Peyer's patch (tissue), 4 donors: ENCODE measurements at places on chromosomes 16 and 17.

GRCh38 chr17:68089881-68090280 lies 54.3 kb downstream of the KPNA2 start:
- no peaks in the 10 kb centered on the region for H3K36me3 ChIP-seq
- H3K4me1 ChIP-seq: no peaks in the 10 kb centered on the region
- H3K27me3 ChIP-seq: no peaks in the 10 kb centered on the region

GRCh38 chr16:50368410-50369132 lies at the start of gene BRD7:
TSS of gene BRD7 (minus strand) at chr16:50368988. CDS start at chr16:50368774, 214 bp downstream.
- DNase-seq: peak; percentile 71
- no peaks in the 10 kb centered on the region for H3K27me3 ChIP-seq
- peaks cover 3% of the 10 kb centered on the region for H3K4me1 ChIP-seq
- peak within 1 kb of the TSS; percentile 76 for H3K27ac ChIP-seq

GRCh38 chr17:38798614-38799500 lies 499 bp downstream of the PIP4K2B start:
- DNase-seq: peak; percentile 65
- peaks cover 6% of the 10 kb centered on the region for H3K4me1 ChIP-seq
- H3K27me3 ChIP-seq: no peaks in the 10 kb centered on the region

DNA sequence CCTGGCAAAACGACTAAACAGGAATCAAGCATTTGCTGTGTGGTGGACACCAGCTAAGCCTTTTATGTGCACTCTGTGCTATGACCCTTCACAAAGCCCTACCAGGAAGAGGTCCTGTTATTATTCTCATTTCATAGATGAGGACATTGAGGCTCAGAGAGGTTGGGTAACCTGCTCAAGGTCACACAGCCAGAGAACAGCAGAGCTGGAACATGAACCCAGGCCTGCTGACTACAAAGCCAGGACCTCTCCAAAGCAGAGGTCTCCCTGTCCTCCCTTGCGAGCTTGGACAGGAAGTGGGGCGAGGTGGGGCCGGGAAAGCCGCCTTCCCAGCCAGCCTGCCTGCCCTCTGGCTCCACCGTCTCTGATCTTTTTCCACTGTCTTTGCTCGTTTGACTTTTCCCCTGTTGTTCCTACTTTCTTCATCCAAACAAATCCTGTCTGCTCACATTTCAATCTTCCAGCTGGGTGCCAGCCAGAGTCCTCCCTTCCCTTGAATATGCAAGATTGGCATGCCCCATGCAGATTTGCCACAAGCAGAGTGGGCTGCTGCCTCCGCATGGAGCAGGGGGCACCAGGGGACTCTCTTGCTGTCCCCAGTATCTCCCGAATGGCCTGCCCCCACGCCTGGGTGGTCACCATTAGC lies 23.7 kb upstream of the RPTOR start:
- H3K36me3 ChIP-seq: no peaks in the 10 kb centered on the region
- no peak for DNase-seq
- H3K4me1 ChIP-seq: no peaks in the 10 kb centered on the region
- no peak overlapping the region for H3K4me3 ChIP-seq

GRCh38 chr17:20779521-20779920 lies 200.0 kb downstream of the CDRT15L2 start:
- no peaks in the 10 kb centered on the region for H3K27me3 ChIP-seq
- no peak for DNase-seq
- H3K4me1 ChIP-seq: no peaks in the 10 kb centered on the region
- H3K27ac ChIP-seq: no peak overlapping the region

DNA sequence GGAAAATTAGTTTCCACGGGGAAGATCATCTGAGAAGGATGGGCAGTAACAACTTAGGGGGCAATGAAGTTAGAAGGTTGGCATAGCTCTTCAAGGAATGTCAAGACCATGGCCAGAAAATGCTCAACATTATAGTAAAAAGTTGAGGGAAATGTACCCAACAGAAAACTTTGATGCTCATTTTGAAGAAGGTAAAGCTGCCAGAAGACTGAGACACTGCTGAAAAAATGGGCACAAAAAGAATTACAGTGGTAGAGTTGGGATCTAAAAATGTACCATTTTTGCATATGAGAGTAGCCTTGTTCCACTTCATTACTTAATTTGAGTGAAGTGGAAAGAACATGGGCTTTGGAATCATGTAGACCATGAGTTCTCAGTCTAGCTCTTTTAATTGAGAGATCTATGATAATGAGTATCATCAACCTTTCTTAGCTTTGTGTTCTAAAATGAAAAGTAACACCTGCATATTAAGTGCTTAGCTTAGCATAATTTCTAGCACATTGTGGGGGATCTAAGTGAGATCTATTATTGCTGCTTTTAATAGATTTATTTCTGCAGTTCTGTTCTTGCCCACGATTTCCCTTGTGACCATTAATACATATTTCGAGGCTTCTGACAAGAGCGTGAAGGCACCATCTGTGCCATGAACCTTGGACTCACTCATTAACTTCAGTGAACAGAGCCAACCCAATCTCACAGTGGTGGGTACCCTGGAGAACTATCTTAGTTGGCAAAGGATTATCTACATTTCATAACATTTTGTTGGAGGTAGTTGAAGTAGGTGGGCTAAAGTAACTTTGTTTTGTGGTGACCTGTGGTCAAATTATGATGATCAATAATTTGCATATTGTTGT lies 3.0 kb downstream of the NACA2 start:
- DNase-seq: no peak
- H3K4me3 ChIP-seq: no peak overlapping the region
- no peaks in the 10 kb centered on the region for H3K4me1 ChIP-seq
- H3K27me3 ChIP-seq: no peaks in the 10 kb centered on the region

GRCh38 chr16:5482256-5482655 lies 384.7 kb upstream of the EEF2KMT start:
- no peak for DNase-seq
- no peak overlapping the region for H3K4me3 ChIP-seq
- H3K36me3 ChIP-seq: no peaks in the 10 kb centered on the region
- no peaks in the 10 kb centered on the region for H3K27me3 ChIP-seq

- no peak overlapping the region for H3K4me3 ChIP-seq
- H3K36me3 ChIP-seq: no peaks in the 10 kb centered on the region
- DNase-seq: no peak
- no peaks in the 10 kb centered on the region for H3K4me1 ChIP-seq
These were observed 143.7 kb downstream of the ZNF18 start for GRCh38 chr17:11853321-11854151.

DNA sequence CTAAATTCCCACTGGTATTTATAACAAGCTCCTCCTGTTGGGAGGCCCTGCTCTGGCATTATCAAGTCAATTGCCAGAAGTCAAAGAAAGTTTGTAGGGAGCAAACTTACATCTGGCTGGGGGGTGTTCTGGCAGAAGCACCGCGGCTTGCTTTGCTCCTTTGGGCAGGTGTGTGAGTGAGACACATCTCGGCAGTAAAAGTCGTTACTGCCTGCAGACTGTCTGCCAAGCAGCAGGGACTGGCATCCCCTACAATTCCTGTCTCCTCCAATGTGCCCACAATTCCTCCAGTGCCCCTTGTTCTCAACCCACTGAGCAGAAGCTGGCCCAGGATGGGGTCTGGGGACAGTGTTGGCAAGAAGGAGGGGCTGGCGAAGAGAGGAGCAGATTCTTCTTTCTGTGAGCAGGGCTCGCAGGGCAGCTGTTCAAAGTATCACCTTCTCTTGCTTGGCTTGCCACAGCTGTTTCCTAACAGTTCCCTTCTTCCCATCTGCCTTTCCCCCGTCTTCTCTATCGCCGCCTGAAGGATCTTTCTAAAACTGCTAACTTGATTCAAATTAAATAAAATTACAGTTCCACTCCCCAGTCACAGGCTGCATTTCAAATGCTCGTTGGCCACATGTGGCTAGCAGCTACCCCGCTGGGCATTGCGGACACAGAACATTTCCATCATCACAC lies 30.2 kb downstream of the SPACA3 start:
- no peaks in the 10 kb centered on the region for H3K4me1 ChIP-seq
- no peak for DNase-seq
- no peaks in the 10 kb centered on the region for H3K36me3 ChIP-seq

GRCh38 chr17:58611331-58611730 lies 80.5 kb downstream of the TEX14 start:
- no peak overlapping the region for H3K4me3 ChIP-seq
- no peaks in the 10 kb centered on the region for H3K27me3 ChIP-seq
- H3K4me1 ChIP-seq: no peaks in the 10 kb centered on the region
- DNase-seq: no peak
- no peaks in the 10 kb centered on the region for H3K36me3 ChIP-seq

DNA sequence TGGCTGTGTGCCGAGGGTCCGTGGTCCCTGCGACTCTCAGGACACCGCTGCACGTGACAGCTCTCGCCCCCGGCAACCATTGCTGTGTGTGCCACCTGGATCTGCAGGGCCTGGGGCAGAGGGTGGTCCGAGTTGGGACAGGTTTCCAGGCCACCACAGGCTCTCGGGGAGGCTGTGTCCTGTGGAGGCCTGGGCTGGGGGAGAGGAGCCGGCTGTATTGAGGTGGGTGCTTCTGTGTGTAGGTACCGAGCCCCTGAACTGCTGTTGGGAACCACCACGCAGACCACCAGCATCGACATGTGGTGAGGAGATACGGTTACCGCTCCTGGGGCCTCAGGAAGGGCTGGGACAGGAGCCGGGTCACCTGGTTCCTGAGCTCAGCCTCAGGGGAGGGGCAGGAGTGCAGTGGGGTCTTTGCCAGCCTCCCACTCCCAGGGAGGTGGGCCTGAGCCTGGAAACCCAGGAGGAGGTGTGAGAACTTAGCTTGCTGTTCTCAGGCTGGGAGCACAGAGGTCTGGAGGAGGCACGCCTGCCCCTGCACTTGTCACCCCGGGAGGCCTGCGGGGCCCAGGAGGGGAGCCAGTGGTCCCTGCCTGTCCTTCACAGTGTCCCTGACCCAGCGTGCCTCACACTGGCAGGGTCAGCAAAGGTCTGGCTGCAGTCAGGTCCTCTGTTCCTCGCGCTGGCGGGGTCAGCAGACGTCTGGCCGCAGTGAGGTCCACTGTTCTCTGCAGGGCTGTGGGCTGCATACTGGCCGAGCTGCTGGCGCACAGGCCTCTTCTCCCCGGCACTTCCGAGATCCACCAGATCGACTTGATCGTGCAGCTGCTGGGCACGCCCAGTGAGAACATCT lies 7.3 kb downstream of the SPATA2L start:
- no peak for DNase-seq
- peaks cover 3% of the 10 kb centered on the region for H3K36me3 ChIP-seq
- peaks cover 15% of the 10 kb centered on the region for H3K4me1 ChIP-seq
- no peak overlapping the region for H3K27ac ChIP-seq
- no peak overlapping the region for H3K4me3 ChIP-seq

DNA sequence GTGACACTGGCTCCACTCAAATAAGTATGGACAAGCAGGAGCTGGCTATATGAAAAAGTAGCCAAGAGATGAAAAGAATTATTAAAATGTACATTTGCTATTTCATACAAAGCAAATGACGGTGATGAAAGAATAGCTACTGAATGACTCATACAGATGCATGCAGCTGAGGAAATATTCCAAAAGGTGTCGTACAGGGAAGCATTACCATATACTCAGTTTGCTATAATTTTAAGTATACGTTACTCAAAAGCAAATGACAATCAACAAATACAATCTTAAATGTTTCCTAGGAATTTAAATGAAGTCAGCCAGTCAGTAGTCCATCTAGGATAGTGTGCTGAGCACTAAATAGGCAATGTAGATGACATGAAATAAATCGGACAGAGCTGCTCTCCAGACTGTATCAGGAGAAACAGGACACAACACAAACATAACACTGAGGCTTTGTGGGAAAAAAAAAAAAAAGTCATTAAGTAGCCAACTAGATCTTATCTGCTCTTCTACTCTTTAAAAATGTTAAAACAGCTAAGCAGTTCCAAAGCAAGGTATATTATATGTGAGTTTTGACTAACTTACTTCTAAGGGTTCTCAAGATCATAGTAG lies 65.0 kb downstream of the NCOR1 start:
- no peak for DNase-seq
- no peak overlapping the region for H3K4me3 ChIP-seq
- H3K27ac ChIP-seq: no peak overlapping the region
- H3K36me3 ChIP-seq: no peaks in the 10 kb centered on the region

- DNase-seq: no peak
- no peak overlapping the region for H3K4me3 ChIP-seq
- H3K27me3 ChIP-seq: no peaks in the 10 kb centered on the region
- H3K4me1 ChIP-seq: no peaks in the 10 kb centered on the region
These were observed 57.7 kb downstream of the HSD17B2 start for GRCh38 chr16:82092711-82093110.

GRCh38 chr17:7322520-7323194 lies 6.5 kb downstream of the NEURL4 start:
- no peak for DNase-seq
- peaks cover 71% of the 10 kb centered on the region for H3K36me3 ChIP-seq
- H3K4me3 ChIP-seq: no peak overlapping the region

- H3K4me3 ChIP-seq: no peak overlapping the region
- H3K27me3 ChIP-seq: no peaks in the 10 kb centered on the region
- H3K27ac ChIP-seq: no peak overlapping the region
- H3K4me1 ChIP-seq: no peaks in the 10 kb centered on the region
These were observed 100.7 kb upstream of the AXIN2 start for GRCh38 chr17:65662196-65662595.

DNA sequence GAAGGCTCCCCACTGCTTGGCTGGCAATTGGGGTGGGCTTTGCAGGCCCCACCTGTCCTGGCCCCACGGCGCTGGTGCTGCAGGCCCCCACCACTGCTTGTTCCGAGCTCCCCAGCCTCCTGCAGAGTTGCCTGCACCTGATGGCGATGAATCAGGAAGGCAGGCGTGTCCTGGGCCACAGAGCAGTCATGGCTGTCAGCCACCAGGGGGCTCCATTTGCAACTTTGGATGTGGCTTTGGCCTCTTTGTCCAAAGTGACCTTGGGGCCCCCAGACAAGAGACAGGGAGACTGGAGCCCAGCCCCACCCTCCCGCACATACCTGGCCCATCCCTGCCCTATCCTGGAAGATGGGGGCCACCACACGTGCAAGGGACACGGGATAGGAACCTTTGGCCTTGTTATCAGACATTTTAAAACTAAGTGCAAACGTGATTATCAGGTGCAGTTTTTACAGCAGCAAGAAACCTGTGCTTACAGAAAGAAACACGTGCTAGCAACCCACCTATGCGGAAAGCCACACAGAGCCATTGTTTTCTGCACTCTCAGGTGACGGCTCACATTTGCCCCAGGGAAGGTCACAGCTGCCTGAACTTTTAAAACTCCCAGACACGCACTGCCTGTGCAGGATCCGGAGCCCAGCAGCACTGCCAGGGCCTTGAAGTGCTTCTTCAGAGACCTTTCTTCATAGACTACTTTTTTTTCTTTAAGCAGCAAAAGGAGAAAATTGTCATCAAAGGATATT lies at the start of gene DNASE1:
Gene DNASE1, plus strand, starts transcription at position 443 of the 743 bp plus-strand sequence. CDS start 683 bp downstream, outside the sequence.
- H3K4me3 ChIP-seq: peak within 1 kb of the TSS; percentile 26
- no peaks in the 10 kb centered on the region for H3K27me3 ChIP-seq
- no peaks in the 10 kb centered on the region for H3K4me1 ChIP-seq

- DNase-seq: peak; percentile 43
- H3K4me1 ChIP-seq: no peaks in the 10 kb centered on the region
- no peaks in the 10 kb centered on the region for H3K27me3 ChIP-seq
These were observed 15.8 kb upstream of the KCNJ18 start for GRCh38 chr17:21676281-21677111.

GRCh38 chr17:68776451-68776850 lies 175.3 kb upstream of the FAM20A start:
- H3K36me3 ChIP-seq: no peaks in the 10 kb centered on the region
- no peaks in the 10 kb centered on the region for H3K27me3 ChIP-seq
- no peak overlapping the region for H3K27ac ChIP-seq
- no peak for DNase-seq
- peaks cover 15% of the 10 kb centered on the region for H3K4me1 ChIP-seq
- no peak overlapping the region for H3K4me3 ChIP-seq
